A673 (cell line): ENCODE measurements at places on chromosomes 1 and 21.
A peak's percentile ranks its signal among the peaks of the same experiment; 100 is the strongest.

DNA sequence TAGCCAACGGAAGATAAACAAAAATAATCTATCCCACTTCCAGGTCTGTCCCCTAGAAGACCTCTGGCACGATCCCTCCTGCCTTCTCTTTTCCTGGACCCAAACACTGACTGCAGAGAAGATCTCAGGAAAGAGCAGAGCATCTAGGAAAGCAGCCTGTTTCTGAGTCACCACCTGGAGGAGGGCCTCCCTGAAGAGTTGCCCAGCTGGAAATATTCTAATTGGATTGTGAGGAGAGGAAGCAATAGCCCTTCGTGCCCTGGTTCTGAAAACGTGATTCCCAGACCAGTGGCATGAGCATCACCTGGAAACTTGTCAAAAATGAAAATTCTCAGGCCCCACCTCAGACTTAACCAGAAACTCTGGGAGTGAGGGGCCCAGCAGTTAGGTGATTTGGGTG is 411.1 kb downstream of the SETD4 start:
- no peaks in the 10 kb centered on the region for H3K4me1 ChIP-seq
- DNase-seq, result no peak
- H3K4me3 ChIP-seq, result no peak overlapping the region
- H3K27me3 ChIP-seq, result peaks cover 27% of the 10 kb centered on the region

DNA sequence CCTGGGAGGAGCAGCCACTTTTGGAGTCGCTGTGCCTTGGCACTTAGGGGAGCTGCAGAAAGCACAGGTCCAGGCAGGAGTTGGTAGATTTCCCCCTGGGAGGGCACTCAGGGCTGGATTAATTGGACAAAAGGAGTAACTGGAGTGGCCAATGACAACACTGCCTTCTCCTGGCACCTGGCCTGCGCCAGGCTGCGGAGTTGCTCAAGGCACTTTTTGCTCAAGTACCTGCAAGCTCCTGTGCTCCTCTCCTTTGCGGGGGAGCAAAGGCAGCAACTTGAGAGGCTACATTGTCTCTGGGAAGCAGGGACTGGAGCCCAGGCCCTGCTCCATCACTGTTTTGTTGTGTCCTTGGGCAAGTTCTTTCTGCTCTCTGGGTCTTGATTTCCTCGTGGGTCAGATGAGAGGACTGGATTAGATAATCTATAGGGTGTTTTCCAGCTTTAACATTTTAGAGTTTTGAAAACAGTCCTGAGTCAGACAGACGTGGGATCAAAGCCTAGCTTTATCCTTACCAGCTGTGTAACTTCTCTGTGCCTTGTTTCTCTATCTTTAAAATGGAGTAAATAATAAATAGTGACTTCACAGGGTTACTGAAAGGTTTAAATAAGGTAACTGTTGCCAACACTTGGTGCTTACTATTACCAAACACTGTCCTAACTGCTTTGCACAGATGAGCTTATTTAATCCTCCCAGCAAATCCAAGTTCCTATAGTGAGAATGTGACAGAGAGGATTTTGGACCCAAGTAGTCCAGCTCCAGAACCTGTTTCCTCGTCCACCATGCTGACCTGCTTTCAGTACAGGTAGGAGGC is 18.0 kb upstream of the GRHL3 start:
- DNase-seq, result no peak
- peak overlapping the region; percentile 5 for H3K27ac ChIP-seq
- no peaks in the 10 kb centered on the region for H3K36me3 ChIP-seq
- no peak overlapping the region for H3K4me3 ChIP-seq

DNA sequence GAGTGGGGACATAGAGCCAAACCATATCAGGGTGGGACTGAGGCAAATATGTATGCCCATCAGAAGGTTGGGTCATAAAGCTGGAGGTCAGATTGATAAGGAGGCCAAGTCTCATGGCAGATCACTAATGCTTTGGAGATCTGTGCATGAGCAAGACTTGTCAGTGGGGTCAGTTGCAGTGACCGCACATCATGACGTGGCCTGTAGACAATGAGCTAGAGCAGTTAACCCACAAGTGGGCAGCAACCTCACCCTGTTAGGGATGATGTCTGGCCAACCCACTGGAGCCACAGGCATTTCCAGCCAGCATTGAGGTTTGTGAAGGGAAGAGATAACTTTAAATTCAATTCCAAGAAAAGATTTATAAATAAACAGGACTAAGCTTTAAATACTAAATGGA is 66.7 kb downstream of the XCL1 start:
- H3K4me3 ChIP-seq, result no peak overlapping the region
- H3K27ac ChIP-seq, result no peak overlapping the region
- H3K36me3 ChIP-seq, result no peaks in the 10 kb centered on the region

GRCh38 chr1:32208469-32208868 is 420 bp upstream of the DCDC2B start:
- H3K4me3 ChIP-seq, result no peak overlapping the region
- DNase-seq, result no peak
- H3K27ac ChIP-seq, result no peak overlapping the region
- H3K36me3 ChIP-seq, result peaks cover 7% of the 10 kb centered on the region
- no peaks in the 10 kb centered on the region for H3K4me1 ChIP-seq

DNA sequence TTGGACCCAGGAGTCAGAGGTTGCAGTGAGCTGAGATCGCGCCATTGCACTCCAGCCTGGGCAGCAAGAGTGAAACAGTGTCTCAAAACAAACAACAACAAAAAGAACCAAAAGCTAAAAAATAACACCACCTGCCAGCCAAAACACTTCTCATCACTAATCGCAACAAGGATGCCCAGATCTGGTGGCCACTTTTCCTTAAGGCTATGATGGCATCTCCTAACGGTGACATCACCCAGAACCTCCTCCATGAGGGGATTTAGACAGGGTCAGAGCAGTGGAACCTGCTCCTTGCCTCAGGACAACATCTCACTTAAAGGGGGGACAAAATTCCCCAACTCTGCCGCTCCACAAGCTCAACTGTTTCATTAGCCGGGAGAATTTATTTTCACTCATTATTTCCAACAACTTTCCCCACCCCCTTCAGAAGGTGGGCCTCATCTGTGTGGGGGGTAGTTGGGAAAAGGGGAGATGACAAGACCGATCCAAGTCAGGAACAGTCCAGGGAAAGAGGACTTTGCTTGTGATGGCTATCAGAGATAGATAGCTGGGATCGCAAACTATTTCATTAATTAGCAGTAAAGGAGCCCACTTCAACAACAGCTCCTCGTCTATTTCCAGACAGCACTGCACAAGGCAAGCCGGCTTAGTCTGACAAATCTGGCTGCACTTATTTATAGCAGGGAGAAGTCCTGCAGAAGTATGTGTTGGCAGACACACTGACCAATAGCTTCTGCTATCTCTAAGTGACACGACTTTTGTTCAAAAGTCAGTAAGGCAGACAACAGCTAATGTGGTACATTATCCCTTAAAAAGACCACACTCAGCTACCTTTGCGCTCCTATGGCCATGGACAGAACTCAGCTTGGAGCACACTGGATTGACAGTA is 2.6 kb downstream of the PABPC4 start:
- H3K4me1 ChIP-seq, result peaks cover 9% of the 10 kb centered on the region
- DNase-seq, result no peak
- H3K27me3 ChIP-seq, result no peaks in the 10 kb centered on the region
- H3K4me3 ChIP-seq, result peak overlapping the region; percentile 67
- no peak overlapping the region for H3K27ac ChIP-seq

GRCh38 chr1:206497774-206498173 is 9.6 kb upstream of the RASSF5 start:
- H3K27ac ChIP-seq, result no peak overlapping the region
- no peak overlapping the region for H3K4me3 ChIP-seq
- no peaks in the 10 kb centered on the region for H3K36me3 ChIP-seq
- H3K4me1 ChIP-seq, result no peaks in the 10 kb centered on the region
- no peak for DNase-seq
